ENCODE measurements at places on chromosomes 13 and 19.

GRCh38 chr19:5048727-5049553 is 80.0 kb downstream of the KDM4B start:
- no peak for DNase-seq

DNA sequence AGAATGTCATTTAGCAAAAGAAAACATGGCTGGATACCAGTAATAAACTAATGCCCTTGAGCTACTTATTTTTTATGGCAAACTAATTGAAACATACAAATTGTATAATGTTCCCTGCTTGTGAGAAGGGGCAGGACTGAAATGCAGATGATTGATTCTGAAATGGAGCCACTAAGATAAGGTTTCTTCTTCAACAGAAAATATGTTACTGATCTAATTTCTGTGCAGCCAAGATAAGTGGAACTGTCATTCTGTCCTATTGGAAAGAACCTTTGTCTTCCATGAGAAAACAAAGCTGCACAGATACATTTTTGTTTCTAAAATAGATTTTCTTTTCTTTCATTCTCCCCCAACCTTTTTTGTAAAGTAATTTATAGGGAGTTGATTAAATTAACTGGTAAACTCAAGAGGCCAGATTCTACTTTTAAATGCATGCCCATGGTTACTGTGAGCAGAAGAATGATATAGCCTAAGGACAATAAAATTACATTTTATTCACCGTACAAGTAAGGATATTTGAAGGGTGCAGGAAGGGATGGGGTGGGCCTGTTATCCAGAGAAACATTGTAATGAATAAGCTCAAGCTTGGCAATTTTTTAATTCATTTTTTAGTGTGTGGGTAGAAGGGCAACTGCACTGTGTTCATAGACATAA is 39.9 kb downstream of the STARD13 start:
- no peak for DNase-seq

DNA sequence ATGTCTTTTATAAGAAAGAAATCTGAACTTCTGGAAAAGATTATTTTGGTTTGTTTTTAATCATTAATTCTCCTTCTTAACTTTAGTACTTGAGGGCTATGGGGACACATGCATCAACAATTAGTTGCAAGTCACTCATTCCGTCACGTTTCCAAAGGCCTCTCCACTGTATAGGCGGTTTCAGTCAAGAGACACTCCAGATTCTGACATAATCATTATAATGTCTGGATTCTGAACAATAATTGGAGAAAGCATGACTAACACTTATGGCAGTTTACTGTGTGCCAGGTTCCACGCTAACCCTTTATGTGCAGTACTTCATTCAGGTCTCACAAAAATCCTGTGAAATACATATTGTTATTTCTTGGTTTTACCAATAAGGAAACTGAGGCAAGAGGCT is 71.9 kb downstream of the TNFRSF19 start:
- DNase-seq = no peak

GRCh38 chr13:76687467-76687866 is 198.7 kb downstream of the KCTD12 start:
- DNase-seq = no peak

DNA sequence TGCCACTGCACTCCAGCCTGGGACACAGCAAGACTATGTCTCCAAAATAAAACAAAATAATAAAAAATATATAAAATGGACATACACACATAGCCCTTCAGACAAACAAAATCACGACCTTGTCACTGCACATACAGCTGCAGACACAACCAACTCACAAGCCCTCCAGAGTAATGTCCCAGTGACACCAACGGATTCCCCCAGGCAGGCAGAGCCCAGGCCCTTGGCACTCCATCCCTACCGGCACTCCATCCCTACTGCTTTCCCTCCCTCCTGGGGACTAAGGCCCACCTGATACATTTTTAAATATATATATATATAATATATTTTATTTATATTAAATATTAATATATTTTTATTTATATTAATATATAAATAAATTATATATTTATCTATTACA is 18.5 kb downstream of the ZNF101 start:
- DNase-seq = no peak

DNA sequence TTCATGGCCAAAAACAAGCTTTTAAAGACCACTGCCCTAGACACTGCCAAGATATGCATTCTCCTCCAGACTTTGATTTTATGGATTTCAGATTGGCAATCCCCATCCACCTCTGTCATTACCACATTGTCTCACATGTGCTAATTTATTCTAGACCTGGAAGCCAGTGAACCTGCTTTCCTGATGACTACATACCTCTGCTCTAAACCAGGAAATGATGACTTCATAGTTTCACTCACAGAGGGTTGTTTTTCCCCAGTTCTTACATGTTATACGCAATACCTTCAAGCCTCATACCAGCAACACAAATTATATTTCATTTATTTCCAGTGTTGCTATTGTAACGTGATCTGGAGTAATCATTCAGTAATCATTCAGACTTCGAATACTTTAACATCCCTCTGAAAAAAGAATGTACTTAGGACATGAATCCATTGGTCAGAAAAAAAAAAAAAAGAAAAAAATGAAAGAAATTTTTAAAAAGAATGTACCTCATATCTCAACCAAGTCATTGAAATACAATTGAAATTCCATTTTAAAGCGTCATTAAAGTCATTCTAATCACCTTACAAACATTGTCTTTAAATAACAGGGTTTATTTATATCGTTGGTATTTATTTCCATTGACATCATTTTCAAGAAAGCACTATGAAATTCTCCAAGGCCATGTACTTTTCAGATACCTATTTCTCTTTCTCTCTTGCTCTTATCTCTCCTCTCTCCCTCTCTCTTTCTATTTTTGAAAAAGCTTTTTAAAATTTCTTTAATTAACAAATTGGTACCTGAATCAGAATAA is 33.4 kb upstream of the KLF5 start:
- DNase-seq = no peak

- DNase-seq = no peak
Observed at GRCh38 chr13:91557328-91558090, 159.1 kb downstream of the GPC5 start.

GRCh38 chr19:6721773-6722172 is 1.3 kb upstream of the C3 start:
- DNase-seq = no peak

DNA sequence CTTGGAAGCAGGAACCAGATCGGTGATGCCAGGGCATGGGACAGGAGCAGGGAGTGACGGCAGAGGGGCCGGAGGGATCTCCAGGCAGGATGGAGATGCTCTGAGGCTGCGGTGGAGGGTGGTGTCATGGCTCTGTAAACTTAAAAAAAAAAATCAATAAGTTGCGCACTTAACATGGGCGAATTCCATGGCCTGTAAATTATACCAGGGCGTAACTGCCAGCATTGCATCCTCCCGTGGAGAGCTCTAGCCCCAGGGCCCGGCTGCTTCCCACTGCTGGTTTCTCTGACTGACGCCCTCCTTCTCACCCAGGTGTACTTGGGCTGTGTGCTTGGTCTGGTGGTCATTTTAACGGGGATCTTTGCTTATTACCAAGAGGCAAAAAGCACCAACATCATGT is 8.7 kb downstream of the ATP12A start:
- no peak for DNase-seq

DNA sequence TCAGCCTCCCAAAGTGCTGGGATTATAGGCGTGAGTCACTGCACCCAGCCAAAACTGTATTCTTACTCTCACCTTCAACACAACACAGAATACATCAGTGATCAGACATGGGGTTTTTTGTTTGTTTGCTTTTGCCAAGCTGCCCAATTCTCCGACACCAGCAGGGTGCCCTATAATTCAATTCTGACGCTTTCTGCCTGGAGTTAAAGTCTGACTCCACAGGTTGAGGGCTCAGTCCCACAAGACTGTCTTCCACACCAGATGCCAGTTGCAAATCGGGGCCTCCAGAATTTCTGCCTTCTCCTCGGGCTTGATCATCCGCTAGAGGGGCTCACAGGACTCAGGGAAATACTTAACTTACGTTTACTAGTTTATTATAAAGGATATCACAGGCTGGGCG is 22.1 kb downstream of the FBN3 start:
- DNase-seq = no peak

GRCh38 chr13:102003848-102004570 is 397.8 kb downstream of the FGF14 start:
- no peak for DNase-seq

DNA sequence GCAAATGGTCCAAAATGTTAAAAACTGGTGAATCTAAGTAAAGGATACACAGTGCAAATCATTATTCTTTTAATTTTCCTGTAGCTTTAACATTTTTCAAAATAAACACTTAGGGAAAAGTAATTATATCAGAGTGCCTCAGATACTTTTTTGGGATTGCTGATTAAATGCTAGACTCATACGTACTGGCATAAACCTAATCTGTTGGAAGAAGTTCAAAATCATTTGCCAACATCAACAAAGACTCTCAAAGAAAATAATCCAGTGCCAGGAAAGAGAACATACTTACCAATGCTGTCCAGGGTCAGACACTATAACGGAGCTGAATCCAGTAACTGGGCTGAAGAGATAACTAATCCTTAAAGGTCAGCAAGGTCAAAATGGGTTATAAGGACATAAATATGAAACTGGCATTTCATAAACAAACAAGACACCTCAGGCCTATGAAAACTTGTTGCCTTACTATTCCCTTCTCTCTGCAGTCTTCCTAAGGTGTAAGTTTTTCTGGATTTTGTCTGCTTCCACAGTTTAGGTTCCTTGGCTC is 3.3 kb upstream of the ZNF420 start:
- DNase-seq = no peak

GRCh38 chr19:7928741-7929701 is 3.1 kb upstream of the CTXN1 start:
- no peak for DNase-seq

DNA sequence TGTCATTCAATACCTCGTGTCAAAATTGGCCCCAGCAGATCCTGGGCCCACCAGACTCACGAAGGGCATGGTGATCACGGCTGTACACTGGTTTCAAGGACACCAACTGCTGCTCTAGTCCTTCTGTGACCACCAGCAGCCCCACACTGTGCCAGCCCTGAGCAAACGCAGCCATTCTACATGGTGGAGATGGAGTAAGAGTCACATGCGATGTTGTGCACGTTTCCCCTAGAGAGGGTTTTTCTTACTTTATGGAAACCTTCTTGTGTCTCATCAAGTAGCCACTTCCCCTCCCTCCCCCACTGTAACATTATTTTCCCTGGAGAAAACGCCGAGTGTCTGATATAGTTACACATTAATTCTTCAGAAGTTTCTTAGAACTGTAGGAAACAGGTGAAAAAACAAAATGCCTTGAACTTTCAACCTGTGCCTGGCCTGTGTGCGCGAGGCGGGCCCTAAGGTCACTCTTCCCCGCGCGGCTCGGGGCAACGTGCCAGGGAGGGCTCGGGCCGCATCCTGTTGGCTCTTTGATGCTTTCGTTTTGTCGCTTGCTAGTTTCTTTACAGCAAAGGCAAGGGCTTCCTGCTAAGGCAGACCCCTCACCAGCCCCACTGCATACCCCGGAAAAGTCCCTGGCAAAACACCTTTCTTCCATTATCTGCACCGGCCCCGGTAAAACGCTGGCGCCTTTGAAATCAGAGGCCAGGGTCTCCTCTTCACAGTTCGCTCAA is 44.6 kb downstream of the GGACT start:
- DNase-seq = no peak

DNA sequence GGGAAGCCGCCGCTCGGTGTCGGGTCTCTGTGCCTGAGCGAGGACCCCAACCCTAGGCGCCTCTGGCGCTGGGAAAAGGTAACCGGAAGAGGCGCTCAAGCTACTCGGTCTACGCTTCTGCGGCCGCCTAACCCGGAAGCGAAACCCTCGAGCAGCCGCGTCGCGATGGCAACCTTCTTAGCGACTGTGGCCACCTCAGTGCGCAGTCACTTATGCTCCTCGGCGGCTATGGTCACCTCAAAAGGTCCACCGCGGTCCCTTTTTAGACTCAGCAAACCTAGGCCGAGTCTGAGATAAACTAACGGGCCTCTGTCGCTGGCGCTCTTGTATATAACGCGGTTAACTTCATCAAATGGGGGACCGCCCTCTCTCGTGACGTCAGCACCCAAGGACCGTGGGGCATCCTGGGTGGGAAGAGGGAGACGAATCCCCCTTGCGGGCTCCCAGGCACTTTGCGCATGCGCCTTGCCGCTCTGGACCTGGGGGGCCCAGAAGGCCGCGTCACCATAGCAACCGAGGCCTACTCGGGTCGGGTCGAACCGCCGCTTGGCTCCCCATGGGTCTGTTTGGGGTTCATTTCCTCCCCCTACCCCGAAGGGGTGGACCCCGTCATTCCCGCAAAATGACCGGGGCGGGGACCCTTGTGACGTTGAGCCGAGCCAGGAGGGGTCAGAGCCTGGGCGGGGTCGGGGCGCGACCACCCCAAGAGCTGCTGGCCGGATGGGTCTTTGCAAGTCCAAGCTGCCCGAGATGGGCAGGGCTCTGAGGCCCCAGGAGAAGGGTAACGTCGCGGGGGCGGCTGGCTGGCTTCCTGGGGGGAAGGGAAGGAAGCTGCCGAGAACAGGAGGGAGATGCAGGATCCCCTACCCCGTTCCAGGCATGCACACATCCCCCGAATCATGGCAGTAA is at the start of gene GTF2F1:
Gene GTF2F1 (minus strand): TSS at position 91 of the 909 bp plus-strand sequence. CDS start 169 bp downstream, outside the sequence.
- peak; percentile 98 for DNase-seq

DNA sequence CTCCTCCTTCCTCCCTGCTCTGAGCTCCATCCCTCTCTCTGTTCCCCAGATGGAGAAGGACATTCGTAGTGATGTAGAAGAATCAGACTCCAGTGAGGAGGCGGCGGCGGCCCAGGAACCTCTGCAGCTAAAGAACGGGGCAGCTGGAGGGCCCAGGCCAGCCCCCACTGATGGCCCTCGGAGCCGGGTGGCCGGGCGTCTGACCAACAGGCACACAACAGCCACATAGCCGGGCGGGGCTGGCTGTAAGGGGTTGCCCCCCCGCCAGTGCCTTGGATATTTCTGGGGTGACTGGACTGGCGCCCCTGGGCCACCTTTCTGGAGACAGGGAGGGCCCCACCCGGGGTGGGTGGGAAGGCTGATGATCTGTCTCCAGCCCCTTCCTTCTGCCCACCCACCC is 46.3 kb downstream of the CD320 start:
- DNase-seq = no peak

- DNase-seq = no peak
Observed at GRCh38 chr13:106588367-106588766, 20.4 kb upstream of the ARGLU1 start.

DNA sequence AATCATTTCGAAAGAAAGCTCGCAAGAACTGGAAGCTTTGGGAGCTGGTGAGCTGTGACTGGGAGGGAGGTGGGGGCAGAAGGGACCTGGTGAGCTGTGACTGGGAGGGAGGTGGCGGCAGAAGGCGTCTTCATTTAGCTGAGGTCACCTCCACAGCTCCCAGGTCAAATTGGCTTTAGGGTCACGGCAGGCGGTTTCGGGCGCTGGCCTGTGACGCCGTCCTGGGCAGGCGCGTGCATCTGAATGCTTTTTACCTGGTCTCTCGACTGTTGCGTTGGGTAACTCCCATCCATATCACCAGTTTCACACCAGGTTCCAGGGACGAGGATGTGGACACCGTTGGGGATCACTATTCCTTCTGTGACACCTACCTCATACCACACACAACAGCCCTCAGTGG is 29.2 kb downstream of the C2CD4C start:
- DNase-seq = no peak

GRCh38 chr19:19966862-19967261 is 66.1 kb downstream of the ZNF93 start:
- no peak for DNase-seq

- no peak for DNase-seq
Observed at GRCh38 chr19:51695702-51696315, 2.7 kb downstream of the SPACA6 start.

GRCh38 chr13:84705982-84706710 is 823.9 kb upstream of the SLITRK1 start:
- no peak for DNase-seq

- DNase-seq = no peak
Observed at GRCh38 chr19:33703821-33704220, 82.1 kb downstream of the CHST8 start.

GRCh38 chr13:56586976-56587375 is 553.7 kb upstream of the PRR20A start:
- no peak for DNase-seq
